ENCODE measurements at places on chromosomes 6 and 20.

DNA sequence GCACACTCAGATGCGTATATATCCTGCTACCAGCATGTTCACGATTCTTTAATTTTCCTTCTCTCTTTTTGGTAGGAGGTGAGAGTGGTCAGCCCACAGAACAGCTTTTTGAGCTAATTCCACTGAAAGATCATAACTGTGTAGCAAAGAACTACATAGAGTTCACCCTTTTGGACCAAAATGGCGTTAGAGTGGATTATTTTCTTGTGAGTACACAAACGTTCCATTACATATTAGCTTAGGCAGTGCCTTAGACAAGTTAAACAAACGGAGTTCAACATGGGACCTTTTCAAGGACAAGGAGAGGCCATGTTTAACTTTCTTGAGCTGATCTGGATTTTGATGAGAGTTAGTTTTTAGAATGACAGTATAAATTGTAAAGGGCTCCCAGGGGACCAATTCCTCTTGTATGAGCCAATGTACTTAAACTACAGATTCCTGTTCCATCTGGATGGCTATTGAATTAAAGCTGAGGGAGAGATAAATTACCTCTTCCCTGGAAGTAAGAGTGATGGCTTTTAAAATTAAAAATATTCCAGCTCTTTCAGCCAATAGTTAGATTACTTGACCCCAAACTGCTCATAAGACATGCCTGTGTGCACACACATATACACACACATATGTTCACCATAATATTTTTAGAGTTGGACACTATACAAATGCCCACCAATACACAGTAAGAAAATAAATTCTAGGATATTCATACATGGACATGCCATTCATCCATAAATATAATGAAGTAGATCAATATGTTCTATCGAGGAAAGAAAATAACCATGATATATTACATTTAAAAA is 25.6 kb upstream of the ARMH2 start:
- DNase-seq: no peak

DNA sequence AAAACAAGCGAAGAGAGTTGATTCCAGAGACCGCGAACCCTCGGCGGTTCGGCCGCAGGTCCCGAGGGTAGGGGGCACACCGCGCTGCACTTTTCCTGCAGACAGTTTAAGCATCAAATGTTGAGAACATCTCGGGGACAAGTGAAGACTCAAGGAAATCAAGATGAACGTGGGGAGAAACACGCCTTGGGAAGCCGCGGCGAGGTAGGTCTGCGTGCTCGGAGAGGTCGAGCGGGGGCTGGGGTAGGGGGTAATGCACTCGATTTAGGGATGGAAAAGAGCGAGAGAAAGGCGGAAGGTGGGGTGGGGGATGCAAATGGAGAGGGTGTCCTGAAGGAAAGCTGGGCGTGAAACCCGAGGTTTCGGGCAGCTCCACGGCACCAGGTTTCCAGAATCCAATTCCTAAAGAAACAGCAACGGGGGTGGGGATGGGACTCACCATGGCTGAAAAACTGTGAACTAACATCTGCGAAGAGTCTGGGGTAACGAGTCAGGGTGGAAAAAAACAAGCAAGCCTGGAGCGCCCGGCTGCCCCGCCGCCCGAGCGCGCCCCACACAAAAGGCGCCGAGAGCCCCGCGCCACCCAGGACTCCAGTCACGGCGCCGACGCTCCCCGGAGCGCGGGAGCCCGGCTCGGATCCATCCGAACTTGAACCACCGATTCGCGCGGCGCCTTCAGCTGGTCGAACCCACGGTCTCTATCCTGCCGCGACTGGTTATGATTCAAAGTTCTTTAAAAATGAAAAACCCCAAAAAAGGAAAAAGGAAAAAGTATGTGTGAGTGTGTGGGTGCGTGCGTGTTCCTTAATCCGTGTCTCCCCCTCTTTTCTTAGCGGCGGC is 3.5 kb downstream of the TFAP2A start:
- DNase-seq: no peak

DNA sequence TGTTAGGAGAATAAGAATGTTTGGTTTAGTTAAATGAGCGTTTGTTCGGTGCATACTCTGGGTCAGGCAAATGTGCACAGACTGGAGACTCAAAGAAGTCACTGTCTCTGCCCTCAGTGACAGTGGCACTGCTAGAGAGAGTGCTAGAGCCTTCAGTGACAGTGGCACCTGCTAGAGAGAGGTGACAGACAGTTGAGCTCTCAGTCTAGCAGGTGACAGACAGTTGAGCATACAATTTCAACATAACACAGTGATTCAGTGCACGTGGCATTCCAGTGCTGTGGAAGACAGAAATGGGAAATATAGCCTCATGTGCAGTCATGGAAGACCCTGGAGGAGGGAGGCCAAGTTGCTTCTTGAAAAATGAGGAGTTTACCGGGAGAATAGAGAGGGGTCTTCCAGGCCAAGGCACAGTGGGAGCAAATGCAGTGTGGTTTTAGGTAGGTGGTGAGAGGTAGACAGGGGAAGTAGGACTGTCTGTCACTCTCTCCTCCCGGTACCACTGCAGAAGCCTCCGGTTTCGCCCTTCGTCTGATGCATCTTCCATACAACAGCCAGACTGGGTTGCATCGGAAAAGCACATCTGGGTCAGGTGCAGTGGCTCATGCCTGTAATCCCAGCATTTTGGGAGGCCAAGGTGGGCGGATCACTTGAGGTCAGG is 107.9 kb upstream of the CLDN20 start:
- no peak for DNase-seq

GRCh38 chr6:10976571-10976970 is 67.5 kb downstream of the ELOVL2 start:
- no peak for DNase-seq

DNA sequence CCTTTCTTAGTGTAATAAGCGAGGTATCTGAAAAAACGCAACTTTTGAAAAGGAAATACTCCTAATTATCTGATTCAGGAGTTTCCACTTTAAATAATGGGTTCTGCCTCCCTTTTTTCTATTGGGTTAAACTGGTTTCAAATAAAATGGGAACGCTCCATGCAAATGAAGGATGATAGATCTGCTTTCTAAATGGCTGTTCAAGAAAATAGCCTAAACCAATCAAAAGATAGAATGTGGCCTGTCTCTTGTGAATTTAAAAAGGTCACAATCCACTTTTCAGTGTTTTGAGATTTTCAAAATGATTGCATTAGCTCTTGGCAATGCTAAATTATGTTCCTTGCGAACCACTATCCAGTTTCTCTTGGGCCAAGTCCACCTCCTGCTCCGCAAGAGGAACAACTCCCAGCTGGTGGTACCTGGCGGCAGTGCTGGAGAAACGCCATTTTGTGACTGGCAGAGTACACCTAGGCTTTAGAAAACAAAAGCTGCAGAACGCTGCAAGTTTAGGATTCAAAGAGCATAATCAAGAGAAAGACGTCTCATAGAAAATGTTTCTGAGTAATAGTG is 56.7 kb downstream of the TRIM38 start:
- DNase-seq: no peak

- DNase-seq: no peak
These were observed 1.5 kb downstream of the SERPINB1 start for GRCh38 chr6:2839982-2840748.

- no peak for DNase-seq
These were observed 369.2 kb upstream of the CNR1 start for GRCh38 chr6:88535306-88535705.

- no peak for DNase-seq
These were observed 9.5 kb upstream of the VEGFA start for GRCh38 chr6:43760210-43761168.

- DNase-seq: no peak
These were observed 152.4 kb downstream of the KIF6 start for GRCh38 chr6:39572661-39573340.

DNA sequence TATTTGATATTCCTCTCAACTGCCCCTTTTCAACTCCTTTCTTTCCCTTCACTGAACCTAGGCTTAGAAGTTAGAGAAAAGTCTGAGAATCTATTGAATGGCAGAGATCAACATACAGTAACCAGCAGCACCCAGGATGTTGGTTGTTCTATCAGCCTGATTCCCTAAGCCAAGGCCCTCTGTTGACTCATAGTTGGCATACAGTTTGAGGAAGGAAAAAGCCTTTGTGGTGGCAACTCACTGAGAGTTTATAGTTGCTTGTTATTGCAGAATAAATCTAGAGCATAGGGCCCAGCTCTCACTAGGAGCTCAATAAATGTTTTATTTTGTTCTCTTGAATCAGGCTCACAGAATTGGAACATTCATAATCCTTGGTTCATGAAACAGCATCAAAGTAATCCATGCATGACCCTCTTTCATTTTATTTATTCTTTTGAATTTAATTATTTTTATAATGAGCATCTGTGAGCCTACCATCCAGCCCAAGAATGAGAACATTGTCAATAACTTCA is 119.1 kb upstream of the ADGRF1 start:
- peak; percentile 30 for DNase-seq

GRCh38 chr6:12295558-12296254 is 5.5 kb downstream of the EDN1 start:
- DNase-seq: no peak

DNA sequence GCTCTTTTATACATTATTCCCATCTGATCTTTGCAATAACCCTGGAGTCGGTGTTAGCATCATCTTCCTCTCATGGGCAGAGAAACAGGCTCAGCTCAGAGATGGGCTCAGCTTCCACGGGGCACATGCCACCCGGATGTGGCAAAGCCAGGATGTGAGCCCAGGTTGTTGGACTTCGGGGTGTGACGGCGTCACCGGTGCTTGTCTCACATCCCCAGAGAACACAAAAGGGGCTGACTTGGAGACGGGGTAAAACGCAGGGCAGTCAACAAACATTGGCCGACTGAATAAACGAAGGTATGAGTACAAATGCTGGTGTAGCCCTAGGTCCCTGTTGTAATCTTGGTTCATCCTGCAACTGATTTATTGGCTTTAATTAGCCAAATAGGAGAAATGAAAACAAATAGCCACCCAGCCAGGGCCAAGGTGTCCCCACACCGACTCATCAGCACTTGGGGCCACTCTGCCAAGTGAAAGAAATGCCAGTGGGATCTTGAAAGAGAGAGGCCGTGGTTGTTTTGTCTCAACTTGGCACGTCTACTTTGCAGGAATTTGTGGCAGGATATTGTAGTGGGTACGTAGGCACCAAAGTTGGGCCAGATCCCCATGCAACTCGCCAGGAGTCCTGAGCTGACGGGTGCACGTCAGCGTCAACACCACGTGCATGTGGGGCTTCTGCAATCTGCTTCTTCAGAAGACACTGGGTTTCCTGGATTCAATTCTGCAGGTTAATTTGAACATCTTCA is 42.8 kb downstream of the APCDD1L start:
- DNase-seq: no peak

- DNase-seq: no peak
These were observed 10.6 kb upstream of the SIRPD start for GRCh38 chr20:1568163-1568490.

DNA sequence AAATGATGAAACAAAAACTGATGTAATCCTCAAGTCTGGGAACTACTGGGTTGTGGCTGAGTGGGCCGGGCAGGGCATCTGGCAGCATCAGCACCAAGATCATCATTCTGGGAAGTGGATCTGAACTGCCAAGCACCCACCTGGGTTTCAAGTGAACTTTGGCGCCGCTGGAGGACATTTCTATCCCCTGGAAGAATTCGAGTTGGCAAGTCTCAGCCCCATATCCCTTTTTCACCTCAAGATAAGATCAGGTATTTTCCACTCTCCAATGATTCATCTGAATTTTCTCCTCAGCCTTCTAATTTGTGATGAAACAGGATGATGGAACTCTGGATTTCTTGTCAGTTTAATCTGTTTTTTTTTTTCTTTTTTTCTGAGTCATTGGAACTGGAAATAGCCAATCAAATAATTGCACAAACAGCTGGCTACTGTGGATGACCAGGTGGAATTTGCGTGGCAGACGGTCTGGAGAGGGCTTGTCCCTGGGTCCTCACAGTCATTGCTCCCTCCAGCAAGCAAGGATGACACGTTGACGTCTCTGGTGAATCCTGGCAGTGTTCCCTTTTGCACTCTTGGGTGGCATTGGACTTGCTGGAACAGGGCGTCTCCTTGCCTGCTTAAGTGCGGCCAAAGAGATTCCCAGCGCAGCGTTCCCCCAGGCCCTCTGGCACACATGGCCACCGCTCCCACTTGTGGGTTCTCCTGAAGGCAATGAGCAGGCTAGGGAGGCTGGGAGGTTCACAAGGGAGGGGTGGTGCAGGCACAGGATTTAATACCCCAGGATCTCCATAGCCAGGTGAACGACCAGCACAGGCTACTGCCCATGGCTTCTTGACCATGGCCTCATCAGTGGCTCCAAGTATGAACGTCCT is 80.4 kb downstream of the DHX35 start:
- peak; percentile 40 for DNase-seq

- DNase-seq: no peak
These were observed 38.3 kb upstream of the HMGCLL1 start for GRCh38 chr6:55617272-55617671.

GRCh38 chr20:50243610-50244351 is 53.2 kb downstream of the CEBPB start:
- DNase-seq: no peak

- no peak for DNase-seq
These were observed 335.9 kb downstream of the ESR1 start for GRCh38 chr6:152143359-152143758.

- no peak for DNase-seq
These were observed 201.4 kb downstream of the PREX1 start for GRCh38 chr20:48626226-48626937.
